ENCODE measurements at places on chromosomes 16 and 17.

GRCh38 chr16:59645194-59645593 is 911.1 kb upstream of the GOT2 start:
- DNase-seq, result no peak

DNA sequence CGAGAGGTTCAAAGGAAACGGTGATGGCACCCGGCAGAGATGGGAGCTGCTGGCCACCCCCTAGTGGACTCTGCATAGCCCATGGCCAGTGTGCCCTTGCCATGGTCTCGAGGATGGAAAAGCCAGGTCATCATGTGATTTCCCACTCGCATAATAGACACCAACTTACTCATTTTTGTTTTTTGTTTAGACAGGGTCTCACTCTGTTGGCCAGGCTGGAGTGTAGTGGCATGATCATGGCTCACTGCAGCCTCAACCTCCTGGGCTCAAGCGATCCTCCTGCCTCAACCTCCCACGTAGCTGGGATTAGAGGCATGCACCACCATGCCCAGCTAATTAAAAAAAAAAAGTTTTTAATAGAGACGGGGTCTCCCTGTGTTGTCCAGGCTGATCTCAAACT is 27.6 kb downstream of the LDHD start:
- no peak for DNase-seq

- DNase-seq, result no peak
Measured at GRCh38 chr16:48576927-48577326, 33.1 kb downstream of the N4BP1 start.

- DNase-seq, result no peak
Measured at GRCh38 chr17:72924196-72924595, 168.3 kb downstream of the SLC39A11 start.

DNA sequence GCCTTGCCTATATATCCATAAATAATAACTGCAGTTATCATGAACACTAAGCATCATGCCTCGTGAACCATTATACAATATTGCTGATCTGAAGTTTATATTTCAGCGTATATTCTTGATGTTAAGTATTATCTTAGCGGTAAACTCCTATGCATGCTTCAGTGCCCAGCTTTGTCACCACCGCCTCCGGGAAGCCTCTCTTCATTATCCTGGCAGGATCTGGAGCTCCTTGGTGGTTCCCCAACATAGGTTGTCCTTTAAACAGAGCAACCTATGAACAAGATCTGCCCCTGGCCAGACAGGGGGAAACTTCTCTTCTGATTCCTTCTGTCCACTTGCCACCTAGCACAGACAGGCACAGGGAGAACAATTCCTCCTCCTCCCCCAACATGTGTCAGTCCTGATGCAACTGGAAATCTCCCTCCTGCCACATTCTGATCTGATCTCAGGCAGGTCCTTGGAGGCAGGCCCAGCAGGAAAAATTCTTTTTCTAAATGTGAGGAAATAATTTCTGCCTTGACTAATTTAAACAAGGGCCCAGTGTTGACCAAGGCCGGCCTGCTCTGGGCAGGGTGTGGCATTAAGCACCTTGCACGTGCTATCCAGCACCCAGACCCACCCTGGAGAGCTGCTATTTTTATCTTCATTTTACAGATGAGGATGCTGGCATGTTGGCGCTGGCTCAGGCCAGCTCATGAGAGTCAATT is 22.4 kb downstream of the SPNS2 start:
- no peak for DNase-seq

DNA sequence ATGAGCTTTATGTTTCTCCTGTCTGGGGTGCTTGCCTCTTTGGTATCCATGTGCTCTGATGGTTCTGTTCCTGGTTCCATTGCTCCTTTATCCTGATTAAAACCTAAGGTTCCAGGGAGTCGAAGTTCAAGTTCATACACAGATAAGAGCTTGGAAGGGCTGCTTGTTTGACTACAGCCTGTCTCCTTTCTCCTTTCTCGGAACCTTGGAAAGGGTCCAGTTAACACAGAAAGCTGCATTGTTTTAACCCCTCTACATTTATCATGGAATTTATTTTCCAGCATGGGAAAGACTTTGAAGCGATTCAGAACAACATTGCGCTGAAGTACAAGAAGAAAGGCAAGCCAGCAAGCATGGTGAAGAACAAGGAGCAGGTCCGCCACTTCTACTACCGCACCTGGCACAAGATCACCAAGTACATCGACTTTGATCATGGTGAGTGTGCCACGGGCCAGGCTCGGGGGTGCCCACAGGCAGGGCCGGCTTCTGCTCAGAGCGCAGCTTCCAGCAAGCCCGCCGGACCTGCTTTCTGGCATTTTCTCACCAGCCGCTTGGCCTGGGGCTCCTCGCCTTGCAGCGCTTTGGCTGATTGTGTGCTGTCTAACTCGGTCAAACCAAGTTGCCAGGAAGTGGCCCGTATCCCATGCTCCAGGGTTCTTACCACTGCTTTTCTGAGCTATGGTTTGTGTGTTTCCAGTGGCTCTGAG is 19.9 kb downstream of the CRAMP1 start:
- DNase-seq, result no peak

- DNase-seq, result no peak
Measured at GRCh38 chr16:79792664-79793351, 192.3 kb upstream of the MAF start.

DNA sequence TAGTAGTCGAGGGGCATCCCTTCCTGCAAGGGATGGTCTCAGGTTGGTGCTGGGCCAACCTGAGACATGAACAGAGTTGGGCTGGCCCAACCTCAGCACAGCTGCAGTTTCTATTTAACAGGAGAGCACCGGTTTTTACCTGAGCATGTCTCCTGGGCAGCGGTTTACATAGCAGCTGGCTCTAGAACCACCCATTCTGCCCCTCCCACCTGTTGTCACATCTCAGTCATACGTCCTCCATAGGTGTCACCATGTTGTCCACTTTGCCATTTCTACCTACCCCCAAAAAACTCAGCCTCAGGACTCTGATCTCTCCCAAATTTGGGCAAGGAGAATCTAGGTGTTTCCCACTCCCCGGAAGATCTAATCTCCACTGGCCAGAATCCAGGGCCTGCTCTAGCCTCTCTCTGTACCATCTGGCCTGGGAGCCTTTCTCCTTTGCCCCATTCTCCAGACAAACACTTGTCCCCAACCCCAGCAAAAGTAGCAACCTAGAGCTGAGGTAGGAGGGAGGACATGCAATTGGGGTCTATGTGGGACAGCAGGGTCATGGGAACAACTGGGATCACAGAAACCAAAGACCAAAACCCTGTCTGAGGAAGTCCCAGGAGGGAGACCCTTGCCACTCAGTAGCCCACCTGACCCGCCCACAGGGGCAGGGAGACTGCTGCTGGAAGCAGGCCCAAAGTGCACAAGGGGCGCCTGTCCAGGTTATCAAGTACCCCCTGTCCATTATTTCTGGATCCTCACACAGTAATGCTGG is 19.1 kb downstream of the ETV4 start:
- DNase-seq, result no peak

DNA sequence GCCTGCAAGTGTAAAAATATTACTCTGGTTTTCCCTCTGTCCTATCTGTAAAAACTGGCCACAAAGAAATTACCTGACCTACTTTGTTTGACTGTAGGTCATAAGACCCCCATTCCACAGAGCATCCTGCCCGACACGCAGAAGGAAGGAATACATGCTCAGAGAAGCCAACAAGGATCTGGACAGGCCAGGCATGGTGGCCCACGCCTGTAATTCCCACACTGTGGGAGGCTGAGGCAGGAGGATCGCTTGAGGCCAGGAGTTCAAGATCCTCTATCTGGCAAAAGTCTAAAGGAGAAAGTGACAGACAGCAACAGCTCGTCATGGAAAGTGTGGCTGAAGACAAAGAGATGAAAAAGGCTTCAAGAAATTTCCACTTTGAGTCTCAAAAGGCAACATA is 78.2 kb upstream of the RNU2-1 start:
- DNase-seq, result no peak

DNA sequence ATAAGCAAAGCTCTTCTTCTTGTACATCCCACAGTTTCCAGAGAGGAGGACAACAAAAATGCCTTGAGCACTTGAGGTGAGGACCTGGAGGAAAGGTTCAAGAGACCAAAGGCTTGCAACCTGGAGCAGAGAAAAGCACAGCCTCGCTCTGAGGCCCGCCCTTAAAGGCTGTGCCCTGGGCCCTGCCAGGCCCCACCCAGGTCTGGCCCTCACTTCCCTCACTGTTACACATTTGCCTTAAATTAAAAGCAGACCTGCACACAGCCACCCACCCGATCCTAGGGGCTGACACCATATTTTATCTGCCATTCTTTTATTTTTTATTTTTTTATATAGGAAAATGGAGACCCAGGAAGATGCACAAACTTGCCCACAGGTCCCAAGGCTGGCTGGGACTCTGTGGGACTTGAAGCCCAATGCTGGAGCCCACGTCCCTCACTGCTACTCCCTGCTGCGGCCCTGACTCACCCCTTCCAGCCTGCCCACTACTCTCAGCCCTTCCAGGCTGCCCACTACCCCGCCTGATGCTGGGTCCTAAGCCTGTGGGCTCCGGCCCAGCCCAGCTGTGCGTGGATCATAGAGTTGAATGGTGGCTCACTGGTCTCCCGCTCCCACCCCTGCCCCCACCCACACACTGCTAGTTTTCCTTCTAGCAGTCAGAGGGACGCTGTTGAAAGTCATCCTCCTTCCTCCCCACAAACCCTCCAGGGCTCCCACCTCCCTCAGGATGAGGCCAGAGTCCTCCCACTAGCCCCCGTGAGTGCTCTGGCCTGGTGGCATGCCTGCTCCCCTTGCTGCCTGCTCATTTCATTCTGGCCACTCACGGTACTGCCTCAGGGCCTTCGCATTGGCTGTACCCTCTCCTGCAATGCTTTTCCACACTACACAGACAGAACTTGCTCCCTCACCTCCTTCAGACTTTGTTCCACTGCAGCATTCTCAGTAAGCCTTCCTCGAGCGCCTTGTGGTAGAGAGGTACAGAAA is 77.6 kb upstream of the MED9 start:
- DNase-seq, result no peak

DNA sequence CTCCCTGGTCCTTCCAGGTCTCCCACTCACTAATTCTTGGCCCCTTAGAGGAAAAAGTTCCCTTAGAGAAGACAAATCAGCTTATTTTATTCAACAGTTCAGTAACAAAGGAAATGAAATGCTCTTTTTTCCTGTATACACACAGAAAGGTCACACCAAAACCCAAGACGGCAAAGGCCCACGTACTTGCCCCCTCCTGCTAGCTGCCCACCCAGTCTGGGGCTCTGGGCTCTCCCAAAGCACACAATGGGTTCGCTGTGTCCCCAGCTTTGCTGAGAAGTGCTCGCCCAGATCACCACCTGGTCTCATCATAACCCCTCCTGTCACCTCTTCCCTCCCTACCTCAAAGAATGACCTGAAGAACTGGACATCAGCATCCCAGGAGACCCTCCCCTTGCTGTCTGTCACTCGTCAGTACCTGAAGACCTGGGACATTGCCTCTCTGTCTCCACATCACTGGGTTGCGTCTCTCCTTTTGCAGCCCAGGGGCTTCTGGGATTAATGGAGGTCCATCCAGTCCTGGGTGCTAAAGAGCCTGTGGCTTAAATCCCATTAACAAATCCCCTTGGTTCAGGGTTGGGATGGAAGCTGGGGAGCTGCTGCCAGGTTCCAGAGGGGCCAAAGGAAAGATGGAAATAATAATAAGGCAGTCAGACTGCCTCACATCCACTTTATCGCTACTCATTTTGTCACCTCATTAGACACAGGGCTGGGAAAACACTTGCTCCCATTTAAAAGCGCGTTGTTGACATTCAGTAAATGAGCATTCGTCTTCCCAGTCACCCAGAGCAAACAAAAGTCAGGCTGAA is 3.3 kb downstream of the SLC6A4 start:
- DNase-seq, result no peak

GRCh38 chr16:80985611-80986010 is 21.1 kb downstream of the CMC2 start:
- no peak for DNase-seq

GRCh38 chr16:87350681-87351319 is 32.8 kb downstream of the FBXO31 start:
- DNase-seq, result no peak

GRCh38 chr16:84765616-84766580 is 53.9 kb upstream of the CRISPLD2 start:
- peak; percentile 19 for DNase-seq

DNA sequence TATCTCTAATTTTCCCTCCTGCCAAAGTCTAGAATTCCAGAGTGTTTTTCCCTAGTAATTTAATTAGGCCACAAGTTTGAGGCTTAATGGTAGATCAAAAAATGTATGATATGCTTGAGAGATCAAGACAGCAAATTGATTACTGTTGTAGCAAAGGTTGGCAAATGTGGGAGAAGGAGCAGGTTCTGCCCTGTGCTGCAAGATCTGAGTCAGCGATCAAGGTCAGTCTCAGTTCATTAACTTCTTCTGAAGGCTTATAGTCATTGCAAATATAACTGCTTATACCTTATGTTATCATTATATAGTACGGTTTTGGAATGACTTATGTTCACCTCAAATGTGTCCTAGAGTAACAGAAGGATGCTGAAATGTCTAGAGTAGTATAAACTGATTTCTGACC is 231.1 kb upstream of the TBX2 start:
- no peak for DNase-seq

DNA sequence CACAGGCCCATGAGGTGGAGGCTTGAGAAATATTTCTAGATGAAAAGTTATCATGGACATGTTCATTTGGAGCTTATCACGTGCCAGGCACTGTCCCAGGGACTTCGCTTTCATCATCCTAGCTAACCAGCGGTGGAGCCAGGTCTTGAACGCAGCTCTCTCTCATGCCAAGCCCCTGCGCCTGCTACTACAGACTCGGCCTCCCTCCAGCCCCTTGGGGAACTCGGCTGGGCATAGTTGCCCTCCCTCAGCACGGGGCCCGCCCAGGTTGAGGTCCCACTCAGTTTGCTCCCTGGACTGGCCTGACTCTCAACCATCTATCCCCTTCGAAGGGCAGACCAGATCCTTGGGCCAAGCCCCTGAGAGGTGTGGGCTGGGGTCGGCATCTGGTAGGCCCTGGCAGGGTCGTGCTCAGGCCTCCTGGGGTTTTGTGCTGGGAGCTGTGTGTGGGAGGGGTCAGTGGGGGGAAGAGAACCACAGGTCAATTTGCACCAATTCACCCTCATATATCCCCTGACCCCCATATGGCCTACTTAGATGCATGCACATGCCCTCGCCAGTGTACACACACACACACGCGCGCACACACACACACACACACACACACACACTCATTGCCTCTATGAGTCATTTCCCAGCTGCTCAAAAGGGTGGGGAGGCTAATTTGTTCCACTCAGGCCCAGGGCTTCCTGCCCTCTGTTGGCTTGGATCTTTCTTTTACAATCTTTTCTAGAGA is 12.1 kb upstream of the SCN4A start:
- DNase-seq, result peak; percentile 80

DNA sequence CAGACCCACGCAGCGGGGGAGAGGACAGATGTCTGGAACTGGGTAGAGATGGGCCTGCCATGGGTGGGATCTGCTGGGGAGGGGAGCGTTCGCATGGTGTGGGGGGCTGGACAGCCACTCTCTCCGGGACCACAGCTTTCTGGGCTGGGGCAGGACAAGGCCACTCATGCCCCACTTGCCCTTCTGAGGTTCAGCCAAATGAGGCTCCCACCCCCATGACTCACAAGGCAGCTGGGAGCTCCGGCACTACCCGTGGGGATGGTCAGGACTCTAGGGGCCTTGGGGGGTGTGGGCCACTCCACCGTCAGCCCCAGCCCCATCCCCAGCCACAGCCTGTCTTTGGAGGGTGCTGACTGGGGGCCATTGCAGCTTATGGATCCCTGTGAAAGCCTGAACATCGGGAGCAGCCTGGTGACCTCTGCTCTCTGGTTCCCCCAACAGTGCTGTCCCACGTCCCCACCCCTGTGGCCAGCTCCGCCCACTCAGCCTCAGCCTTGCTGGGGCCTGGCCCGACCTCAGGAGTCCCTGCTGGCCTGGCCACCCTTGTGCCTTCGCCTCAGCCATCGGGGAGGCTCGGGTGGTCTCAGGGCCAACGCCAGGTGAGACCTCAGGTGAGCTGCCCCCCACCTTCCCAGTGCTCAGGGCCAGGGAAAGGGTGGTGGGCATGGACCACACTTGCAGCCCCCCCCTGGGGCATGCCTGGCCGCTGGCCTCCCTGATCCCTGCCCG is 4.7 kb upstream of the CDH15 start:
- DNase-seq, result no peak

Measured in CD4-positive, alpha-beta T cell treated with Interleukin-21 for 1 hour (primary cell).